ENCODE measurements at places on chromosomes 6 and 20. TPM values are rescaled to one million over a fixed set of nuclear protein-coding genes. Genes with fewer than 3 reads are reported as not detected.

IMPG1 gene
- not detected for total RNA-seq

ARMC12 gene
- 0.37 TPM for total RNA-seq

HDGFL1 gene
- total RNA-seq: not detected

FOXF2 gene
- not detected for total RNA-seq

FAM184A gene
- 0.17 TPM for total RNA-seq

EDN1 gene
- total RNA-seq: 438 TPM

FBXO30 gene
- 18.5 TPM for total RNA-seq

ANKRD6 gene
- total RNA-seq: 13.6 TPM

DNA sequence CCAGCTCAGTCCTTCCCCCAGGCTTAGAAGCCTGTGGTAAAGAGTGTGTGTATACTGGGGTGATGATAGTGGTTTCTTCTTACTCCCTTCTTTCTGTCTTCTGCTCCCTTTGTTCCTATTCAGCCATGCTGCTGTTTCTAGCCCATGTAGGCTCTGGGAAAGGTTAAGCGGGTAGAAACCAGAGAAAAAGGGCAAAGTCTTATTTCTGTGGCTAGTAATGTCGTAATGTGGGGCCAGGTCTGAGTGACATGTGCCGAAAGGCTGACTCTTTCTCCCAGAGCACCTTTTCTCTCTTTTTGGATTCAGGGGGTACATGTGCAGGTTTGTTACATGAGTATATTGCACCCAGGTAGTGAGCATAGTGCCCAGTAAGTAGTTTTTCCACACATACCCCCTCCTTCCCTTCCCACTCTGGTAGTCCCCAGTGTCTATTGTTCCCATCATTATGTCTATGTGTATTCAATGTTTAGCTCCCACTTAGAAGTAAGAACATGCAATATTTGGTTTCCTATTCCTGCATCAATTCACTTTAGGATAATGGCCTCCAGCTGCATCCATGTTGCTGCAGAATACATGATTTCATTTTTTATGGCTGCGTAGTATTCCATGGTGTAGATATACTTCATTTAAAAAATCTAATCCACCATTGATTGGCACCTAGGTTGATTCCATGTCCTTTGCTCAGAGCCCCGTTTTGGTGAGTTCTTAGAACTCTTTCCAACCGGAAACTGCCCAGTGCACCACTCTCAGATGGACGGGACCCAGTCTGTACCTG is 74.3 kb downstream of the EFHC1 start:
- DNase-seq: no peak

GRCh38 chr6:114092943-114093342 is 122.0 kb upstream of the HDAC2 start:
- no peak for DNase-seq

GRCh38 chr6:145468534-145468933 is 266.8 kb downstream of the EPM2A start:
- no peak for DNase-seq

GRCh38 chr6:53654745-53655240 is 10.8 kb downstream of the KLHL31 start:
- DNase-seq: no peak

DNA sequence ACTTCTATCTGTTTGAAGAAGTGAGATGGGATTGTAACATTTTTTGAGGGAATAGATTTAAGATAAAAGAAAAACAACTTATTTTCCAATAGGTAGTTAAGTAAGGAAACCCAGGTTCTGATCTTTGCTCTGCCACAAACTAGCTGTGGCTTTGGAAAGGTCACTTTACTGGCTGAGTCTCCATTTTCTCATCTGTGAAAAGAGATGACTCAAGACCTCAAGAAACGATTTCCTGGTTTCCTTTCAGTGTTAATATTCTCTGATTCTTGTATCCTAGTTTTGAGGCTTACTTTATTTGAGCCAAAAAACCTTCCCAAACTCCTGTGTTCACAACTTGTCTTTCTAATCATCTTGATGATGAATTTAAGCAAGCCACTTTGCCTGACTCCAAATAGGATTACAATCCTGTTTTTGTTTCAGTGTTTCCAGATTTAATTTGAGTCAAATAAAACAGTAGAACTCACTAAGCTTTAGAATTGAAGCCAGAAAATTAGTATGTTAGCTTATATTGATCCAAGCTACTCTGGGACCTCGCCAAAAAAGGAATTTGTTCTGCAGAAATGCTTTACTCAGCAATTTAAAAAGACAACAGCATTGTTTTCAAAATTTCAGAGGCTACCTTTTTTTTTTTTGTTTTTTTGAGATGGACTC is 51.1 kb downstream of the ENPP1 start:
- DNase-seq: peak; percentile 8

- no peak for DNase-seq
Observed at GRCh38 chr6:42400886-42401612, 50.7 kb downstream of the TRERF1 start.

- no peak for DNase-seq
Observed at GRCh38 chr6:2758980-2759379, 6.2 kb upstream of the WRNIP1 start.

DNA sequence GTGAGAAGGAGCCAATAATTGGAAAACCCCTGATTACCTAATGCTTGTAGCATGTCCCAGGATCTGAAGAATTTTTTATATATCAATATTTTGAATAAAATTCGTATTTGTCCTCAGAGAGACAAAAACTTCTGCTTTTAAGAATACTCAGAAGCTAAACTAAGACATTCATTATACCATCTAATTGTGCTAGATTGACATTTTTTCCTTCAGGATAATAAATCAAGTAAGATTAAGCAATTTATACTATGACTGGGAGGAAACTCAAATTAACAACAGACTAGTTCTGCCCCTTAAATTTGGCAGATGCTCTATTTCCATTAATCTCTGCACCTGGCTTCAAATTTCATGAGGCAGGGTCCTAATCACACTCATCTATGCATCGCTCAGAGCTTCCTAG is 291.4 kb downstream of the PLCB1 start:
- DNase-seq: no peak

GRCh38 chr20:3729378-3729777 is 3.1 kb upstream of the HSPA12B start:
- DNase-seq: no peak

DNA sequence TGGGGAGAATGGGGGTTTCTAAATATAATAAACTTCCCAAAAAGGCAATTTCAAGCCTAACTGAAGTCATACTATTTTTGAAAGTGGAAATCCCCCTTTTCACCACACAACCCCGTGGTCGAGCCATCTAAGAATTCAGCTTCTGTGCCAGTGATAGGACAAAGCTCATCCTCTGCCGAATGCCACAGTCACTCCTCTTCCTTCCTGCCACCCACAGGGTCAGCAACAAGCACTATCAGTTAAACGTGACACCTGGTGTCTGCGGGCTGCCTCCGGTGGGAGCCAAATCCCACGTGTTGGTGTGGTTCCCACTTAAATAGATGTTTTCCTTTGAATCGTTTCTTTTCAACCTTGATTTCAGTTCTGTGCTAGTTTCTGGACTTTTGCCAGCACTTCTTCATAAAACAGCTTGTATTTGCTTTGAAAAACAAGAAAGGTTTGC is 60.7 kb downstream of the TNFAIP3 start:
- peak; percentile 51 for DNase-seq

GRCh38 chr6:47207261-47207660 is 102.4 kb downstream of the TNFRSF21 start:
- no peak for DNase-seq

GRCh38 chr6:10831609-10832008 is 6.7 kb downstream of the MAK start:
- DNase-seq: no peak

DNA sequence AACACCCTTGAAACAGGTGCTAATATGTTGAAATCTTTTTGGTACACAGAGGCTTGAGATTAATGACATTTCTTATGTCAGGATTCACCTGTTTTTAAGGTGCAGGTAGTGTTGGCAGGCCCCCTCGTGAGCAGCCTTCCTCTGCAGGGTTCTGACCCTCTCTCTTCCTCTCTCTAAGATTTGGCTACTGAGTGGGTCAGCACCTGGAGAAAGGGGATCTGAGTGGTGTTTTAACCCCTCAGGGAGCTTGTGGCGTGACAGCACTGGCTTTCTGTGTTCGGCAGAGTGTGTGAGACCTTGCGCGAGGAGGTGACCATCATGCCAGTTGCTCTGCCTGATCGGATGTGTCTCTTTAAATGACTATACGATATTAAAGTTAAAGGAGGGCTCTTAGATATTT is 37.1 kb downstream of the HIVEP1 start:
- no peak for DNase-seq

- peak; percentile 26 for DNase-seq
Observed at GRCh38 chr20:23666189-23666588, 22.6 kb downstream of the CST4 start.

GRCh38 chr6:12314751-12315150 is 24.6 kb downstream of the EDN1 start:
- DNase-seq: no peak

DNA sequence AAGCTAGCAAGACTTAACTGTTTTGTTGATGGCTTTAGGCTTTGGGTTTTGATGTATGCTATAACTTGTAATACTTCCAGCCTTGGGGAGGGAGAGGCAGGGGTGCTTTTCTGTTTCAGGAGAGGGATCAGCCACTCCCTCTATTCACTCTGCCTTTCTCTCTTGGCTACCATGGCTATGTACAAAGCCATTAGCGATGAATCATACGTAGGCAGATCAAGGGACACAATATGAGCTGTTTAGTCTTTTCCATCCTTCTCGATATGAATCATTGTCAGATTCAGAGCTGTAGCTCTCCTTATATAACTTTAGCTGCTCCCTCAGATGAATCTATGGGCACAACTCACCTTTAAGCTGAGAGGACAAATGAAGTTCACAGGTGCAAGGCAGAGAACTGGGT is 230.6 kb downstream of the TSHZ2 start:
- no peak for DNase-seq

GRCh38 chr6:166744223-166745134 is 117.4 kb upstream of the RPS6KA2 start:
- no peak for DNase-seq

- no peak for DNase-seq
Observed at GRCh38 chr6:43930440-43931154, 160.6 kb downstream of the VEGFA start.

GRCh38 chr20:38290829-38291814 is 12.8 kb upstream of the BPI start:
- DNase-seq: peak; percentile 56

DNA sequence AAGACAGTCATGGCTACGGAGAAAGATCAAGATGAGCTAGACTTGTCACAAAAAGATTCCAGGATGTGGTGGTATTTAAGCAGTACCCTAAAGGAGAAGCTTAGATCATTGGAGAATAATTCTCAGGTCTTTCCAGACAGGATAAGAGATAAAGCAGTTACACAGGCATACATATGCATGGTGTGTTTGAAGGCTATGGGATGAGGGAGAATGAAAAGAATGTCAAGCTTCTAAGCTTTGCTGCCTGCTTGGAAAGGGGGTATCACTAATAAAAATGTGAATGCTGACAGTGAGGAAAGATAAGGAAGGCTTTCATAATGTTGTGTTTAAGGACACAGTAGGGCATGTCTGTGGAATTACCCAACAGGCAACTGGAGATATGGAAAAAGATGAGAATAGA is 28.1 kb downstream of the RWDD2A start:
- DNase-seq: no peak

GRCh38 chr6:26392932-26393636 is 9.0 kb upstream of the BTN3A1 start:
- no peak for DNase-seq

GRCh38 chr6:80245043-80245442 is 138.6 kb downstream of the BCKDHB start:
- no peak for DNase-seq

DNA sequence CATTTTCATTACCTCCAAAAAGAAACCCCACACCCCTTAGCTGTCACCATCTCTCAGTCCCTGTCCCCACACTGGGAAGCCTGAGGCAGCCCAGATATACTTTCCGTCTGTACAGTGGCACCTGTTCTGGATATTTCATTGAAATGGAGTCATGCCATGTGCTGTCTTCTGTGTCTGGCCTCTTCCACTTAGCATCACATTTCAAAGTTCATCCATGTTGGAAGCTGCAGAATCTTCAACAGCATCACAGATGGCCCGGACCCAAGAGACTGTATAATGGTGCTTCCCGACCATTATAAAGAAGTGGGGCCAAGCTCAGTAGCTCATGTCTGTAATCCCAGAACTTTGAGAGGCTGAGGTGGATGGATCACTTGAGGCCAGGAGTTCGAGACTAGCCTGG is 58.4 kb downstream of the DLGAP4 start:
- DNase-seq: no peak

- DNase-seq: no peak
Observed at GRCh38 chr20:61355585-61355984, 103.5 kb downstream of the CDH4 start.

GRCh38 chr6:37507690-37508421 is 8.2 kb upstream of the CCDC167 start:
- DNase-seq: no peak

DNA sequence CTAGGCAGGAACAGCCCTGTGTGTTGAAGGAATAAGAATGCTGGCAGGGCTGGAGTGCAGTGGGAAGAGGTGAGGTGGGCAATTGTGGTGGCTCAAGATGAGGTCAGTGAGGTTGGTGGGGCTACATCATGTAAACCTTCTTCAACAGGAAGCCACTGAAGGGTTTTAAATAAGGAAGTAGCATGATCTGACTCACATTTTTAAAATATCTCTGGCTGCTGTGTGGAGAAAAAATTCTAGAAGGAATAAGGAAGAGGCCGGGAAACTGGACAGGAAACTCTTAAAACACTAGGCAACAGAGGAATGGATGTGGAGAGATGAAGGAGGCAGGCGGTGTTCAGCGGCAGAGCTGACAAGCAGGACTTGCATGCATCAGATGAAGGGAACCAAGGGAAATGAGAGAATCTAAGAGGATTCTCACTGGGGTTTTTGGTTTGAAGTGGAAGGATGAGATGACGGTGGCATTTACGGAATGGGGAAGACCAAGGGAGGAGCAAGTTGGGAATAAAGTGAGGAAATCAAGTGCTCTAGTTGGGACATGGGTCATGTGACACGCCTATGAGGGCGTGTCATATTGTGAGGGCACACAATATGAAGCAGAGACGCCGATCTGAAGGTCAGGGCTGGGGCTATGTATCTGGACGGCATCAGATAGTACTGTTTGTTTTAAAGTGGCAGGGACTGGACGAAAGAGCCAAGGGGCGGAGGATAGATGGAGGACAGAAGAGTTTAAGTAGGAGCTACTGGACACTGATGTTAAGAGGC is 18.2 kb downstream of the TMEM242 start:
- DNase-seq: peak; percentile 84

DNA sequence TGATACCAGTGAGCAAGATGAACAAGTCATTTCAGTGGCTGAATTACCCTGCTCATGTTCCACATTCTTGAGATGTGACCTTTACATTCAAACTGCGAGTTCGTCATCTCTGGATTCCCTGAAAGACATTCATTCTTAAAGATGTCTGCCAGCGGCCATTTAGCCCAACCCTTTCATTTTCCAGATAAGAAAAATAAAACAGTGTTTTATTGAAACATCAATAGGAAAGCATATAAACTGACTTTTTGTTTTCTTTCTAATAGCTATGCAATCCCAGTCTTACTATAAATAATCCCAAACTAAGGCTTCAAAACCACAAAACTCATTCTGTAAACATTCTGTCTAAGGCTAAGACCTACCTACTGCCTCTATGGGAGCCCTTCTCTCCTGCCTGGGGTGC is 134.0 kb downstream of the SAMD5 start:
- DNase-seq: no peak

- DNase-seq: no peak
Observed at GRCh38 chr20:58930496-58930895, 50.6 kb upstream of the NELFCD start.

Measured in dermis blood vessel endothelial cell (primary cell).